Cortex of kidney (tissue), 1 donor: ENCODE measurements at places on chromosomes 12 and 14.

GRCh38 chr14:83697099-83697498, 1832.8 kb upstream of the FLRT2 start:
- DNase-seq = no peak

DNA sequence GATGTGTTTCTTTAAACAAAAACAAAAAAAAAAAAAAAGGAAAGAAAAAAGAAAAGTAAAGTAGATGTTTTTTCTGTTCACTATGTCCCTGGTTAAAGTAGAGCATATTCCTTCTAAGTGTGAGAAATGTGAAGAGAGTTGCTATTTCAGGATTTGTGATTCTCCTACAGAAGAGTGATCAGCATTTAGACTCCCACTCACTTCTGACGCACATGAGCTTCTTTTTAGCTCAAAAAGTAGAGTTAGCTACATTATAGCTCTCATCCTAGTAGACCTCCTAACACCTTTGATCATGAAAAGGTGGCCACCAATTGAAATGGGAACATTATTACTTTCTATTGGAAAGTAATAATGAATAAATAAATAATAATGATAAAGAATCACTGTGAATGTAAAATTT, 368.2 kb downstream of the NAV3 start:
- DNase-seq = no peak

DNA sequence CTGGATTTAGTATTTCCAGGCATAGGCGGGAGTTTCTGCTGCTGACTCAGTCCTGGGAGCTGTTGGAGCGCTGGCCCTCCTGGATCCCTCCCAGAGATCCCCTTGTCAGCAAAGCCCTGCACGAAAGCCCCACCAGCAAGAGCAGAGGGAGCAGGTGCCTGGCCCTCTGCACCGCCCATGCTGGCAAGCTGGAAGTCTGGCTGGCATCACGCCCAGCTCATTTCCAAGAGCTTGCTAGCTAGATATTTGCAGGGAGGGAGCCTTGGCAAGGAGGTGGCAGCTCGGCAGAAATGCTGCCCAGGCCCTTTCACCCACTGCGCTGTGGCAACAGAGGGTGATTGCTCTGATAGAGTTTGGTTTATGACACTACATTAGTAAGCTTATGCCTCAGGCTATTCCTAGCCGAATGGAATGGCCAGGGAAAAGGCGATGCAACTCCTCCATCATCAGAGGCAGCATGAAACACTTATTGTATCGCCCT, 193.9 kb downstream of the EMP1 start:
- no peak for DNase-seq

DNA sequence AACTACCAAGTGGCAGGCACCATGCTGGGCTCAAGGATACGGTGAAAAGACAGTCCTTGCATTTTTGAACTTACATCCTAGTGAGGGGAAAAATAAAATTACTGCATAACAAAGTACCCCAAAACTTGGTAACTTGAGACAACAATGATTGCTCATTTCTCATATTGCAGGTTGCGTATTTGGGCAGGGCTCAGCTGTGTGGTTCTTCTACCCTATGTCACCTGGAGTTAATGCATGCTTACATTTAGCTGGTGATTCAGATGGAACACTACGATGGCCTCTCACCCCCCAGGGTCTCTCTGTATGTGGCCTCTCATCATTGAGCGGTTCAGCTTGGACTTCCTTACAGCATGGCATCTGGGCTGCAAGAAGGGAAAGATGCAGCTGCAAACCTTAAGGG, 60.7 kb upstream of the RBM19 start:
- DNase-seq = no peak

DNA sequence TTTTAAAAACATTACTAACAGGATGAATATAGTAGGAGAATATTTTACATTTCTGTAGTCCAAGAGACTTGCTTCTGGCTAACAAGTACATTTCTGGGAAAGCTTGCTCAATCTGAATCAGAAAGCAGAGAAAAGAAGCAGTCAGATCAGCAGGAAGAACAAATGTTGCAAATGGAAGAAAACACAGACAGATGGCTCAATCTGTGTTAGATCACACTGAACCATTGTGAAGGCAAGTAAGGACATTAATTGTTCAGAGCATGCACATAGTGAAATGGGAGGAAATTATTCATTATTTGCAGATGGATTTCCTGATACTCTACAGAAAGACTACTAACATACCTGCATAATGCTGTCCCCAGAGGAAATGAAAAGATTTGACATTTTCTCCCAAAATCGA, 65.2 kb upstream of the CNOT2 start:
- DNase-seq = no peak

GRCh38 chr12:120761519-120761934, 35.9 kb downstream of the ACADS start:
- no peak for DNase-seq

DNA sequence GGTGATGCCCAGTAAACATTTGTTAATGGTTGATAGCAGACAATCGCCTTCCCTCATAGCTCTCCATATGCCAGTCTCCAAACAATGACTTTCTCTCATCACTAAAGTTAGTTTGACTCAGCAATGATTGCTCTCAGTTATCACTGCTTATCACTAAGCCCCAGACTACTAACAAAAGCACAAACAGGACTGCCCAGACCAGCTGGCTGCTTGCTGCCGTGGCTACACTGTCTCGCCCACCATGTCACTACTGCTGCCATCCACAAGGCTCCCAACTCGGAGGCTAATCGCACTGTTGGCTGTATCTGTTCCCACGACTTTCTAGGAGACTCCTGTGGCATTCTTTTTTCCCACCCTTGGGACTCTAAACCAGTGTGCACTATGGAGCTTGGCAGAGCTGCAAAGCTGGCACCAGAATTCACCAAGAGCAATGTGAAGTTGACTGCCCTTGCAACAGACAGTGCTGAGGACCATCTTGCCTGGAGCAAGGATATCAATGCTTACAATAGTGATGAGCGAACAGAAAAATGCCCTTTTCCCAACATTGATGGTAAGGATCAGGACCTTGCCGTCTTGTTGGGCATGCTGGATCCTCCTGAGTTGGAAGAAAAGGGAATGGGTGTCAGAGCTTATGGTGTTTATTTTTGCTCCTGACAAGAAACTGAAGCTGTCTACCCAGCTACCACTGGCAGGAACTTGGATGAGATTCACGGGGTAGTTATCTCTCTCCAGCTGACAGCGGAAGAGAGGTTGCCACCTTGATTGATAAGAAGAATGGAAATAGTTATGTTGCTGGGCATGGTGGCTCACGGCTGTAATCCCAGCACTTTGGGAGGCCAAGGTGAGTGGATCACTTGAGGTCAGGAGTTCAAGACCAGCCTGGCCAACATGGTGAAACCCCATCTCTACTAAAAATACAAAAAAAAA, 27.1 kb upstream of the NR2C1 start:
- DNase-seq = no peak
